Effector memory CD8-positive, alpha-beta T cell (primary cell): ENCODE measurements at places on chromosomes 12 and 14.

GRCh38 chr12:50201987-50202521 lies 34.9 kb upstream of the CERS5 start:
- no peak for DNase-seq

GRCh38 chr14:47346849-47347248 lies 328.6 kb downstream of the MDGA2 start:
- no peak for DNase-seq

DNA sequence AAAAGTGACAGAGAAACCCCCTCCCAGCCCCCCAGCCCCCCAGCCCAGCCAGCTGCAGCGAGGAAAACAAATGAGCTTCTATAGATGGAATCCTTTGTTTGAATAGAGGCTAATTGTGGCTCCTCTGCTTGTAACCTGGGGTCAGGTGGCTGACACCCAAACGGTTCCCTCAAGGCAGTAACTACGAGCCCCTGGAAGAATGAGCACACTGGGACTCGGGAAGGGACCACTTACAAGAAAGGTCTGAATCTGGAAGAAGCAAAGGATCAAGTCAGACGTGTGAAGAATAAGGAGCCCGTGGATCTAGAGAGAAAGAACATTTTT lies 108.7 kb upstream of the FUT8 start:
- no peak for DNase-seq

- no peak for DNase-seq
Measured at GRCh38 chr12:70427611-70428010, 61.5 kb downstream of the KCNMB4 start.

DNA sequence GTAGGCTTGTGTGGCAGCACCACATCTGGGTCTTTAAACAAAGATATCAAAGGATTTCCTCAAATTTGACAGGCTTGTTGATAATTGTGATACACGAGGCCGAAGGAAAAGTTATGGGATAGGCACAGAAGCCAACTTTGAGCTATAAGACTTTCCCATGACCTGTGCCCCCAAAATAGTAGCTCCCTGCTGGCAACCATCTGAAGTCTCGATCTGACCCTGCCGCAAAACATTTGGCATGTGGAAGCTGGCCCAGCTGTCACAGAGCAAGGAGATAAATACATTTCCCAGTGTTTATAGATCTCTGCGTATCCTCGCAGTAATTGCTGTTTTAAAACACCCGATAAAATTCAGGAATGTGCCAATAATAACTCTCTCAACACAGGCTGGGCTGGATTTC lies 26.4 kb upstream of the RGS6 start:
- no peak for DNase-seq

DNA sequence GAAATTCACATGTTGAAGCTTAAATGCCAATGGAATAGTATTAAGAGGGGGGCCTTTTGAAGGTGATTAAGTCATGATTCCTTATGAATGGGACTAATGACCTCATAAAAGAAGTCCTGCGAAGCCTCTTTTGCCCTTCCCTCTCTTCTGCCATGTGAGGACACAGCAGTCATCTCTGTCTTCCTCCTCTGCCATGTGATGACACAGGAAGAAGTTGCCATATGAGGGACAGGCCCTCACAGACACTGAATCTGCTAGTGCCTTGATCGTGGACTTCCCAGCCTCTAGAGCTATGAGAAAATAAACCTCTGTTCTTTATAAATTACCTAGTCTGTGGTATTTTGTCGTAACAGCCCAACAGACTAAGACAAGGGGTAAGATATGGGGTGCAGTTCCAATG lies 100.7 kb downstream of the VCPKMT start:
- DNase-seq = no peak

DNA sequence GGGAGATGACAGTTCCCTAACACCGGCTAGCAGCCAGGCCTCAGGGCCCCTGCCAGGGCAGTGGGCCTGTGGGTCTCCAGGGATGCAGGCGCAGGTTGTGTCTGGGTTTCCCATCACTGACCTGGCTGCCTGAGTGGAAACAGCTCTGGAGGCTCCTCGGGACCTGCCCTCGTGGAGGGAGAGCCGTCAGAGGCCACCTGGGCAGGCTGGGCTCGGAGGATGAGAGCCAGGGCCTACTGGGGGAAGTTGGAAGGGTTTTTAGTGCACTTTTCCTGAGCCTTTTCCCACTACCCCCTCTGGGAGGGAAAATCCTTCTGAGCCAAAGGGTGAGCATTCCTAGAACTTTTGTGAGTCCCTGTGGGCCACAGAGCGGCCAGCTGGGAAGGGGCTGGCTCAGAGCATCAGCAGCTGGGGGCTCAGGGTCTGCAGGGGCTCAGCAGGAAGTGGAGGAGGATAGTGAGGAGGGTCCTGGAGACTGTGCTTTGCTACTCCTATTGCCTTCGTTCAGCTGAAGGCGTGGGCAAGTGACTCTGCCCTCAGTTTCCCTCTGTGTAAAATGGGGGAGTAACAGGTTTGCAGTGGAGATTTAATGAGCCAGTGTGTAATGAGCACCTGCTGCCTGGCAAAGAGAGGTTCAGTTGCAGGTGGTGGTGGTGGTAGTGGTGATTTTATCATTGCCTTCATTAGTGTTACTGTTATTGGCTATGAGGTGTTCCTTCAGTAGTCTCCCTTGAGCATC lies 1.8 kb downstream of the SH2B3 start:
- DNase-seq = no peak
